ENCODE measurements at places on chromosomes 16 and 17.
A peak's percentile ranks its signal among the peaks of the same experiment; 100 is the strongest.

DNA sequence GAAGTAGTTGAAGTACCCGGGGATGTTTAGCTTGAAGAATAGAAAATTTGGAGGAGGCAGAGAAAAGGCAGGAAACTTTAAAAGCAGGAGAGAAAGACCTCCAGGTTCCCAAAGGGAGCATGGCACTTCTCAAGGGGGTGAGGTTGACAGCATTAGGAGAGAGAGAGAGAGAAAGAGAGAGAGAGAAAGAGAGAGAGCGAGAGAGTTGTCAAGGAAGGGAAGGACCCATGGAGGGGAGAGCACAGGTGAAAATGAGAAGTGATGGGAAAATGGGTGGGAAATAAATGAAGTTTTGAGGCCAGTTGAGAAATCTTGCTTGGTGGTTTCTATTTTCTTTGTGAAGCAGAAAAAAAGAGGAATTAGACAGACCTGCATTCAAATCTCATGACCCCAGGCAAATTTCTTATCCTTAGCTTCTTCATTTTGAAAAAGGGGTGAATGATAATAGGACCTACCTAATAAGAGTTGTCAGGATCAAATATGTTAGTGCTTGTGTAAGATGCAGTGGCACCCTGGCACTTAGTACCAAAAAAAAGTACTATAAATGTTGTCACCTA lies 24.0 kb downstream of the PRKCB start:
- no peak for DNase-seq

- no peak for DNase-seq
Observed at GRCh38 chr17:76275382-76276068, 10.4 kb downstream of the UBALD2 start.

DNA sequence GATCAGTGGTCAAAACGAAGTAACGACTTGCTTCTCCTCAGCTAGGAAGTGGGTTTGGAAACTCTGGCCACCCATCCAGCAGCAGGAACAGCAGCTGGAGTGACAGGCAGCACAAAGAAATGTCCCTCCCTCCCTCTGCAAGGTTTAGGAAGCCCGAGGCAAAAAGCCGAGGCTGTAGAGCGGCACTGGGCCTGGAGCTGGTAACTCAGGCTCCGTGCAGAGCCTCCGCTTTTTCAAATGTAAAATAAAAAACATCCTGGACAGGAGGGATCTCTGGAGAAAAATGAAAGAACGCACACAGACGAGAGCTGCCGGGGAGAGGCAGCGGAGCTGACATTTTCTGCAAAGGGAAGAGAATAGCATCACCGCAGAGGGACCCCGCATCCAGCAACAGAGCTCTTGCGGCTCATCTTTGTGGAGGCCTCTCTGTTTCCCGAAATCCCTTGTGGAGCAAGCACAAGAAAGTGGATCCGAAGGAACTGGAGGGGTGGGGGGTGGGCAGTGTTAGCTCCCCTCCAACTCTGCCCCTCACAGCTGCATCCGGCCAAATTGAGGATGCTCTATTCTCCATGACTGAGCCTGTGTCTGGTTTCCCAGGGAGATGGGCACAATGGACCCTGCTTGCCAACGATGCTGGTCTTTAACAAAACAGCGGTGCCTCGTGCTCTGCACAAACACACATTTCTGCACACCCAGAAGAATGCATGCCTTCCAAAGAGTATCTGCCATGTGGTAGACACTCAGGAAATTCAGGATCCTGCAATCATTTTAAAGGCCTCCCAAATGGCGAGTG lies 335.5 kb upstream of the ZFHX3 start:
- peak; percentile 13 for DNase-seq

GRCh38 chr17:62628831-62629555 lies 1.5 kb downstream of the MRC2 start:
- DNase-seq = peak; percentile 56

- DNase-seq = no peak
Observed at GRCh38 chr16:88194397-88195268, 188.1 kb upstream of the ZNF469 start.

GRCh38 chr17:16942141-16943031 lies 29.5 kb downstream of the TNFRSF13B start:
- no peak for DNase-seq

DNA sequence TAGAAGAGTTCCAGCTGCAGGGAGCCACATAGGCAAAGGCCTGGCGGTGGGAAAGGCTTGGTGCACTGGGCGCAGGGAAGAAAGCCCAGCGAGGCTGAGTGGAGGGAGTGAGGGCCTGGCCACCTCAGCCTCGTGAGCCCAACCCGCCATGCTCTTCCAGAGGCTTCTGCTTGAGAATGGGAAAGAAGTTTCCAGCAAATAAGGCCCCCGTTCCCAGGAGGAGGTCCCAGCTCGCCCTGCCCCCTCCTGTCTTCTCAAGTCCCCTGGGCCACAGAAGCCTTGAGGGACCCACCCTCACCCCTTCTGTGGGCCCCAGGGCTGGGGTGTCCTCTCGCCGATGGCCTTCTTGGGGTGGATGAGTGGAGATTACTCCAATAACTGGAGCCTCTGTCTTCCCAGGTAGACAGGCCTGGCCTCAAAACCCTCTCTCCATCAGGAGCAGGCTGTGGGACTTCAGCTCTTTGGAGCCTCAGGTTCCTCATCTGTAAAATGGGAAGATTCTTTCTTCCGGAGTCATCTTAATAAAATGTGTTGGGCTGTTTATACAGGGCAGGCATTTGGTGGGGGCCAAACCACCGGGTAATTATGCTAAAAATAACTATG lies 933 bp upstream of the SNN start:
- no peak for DNase-seq

DNA sequence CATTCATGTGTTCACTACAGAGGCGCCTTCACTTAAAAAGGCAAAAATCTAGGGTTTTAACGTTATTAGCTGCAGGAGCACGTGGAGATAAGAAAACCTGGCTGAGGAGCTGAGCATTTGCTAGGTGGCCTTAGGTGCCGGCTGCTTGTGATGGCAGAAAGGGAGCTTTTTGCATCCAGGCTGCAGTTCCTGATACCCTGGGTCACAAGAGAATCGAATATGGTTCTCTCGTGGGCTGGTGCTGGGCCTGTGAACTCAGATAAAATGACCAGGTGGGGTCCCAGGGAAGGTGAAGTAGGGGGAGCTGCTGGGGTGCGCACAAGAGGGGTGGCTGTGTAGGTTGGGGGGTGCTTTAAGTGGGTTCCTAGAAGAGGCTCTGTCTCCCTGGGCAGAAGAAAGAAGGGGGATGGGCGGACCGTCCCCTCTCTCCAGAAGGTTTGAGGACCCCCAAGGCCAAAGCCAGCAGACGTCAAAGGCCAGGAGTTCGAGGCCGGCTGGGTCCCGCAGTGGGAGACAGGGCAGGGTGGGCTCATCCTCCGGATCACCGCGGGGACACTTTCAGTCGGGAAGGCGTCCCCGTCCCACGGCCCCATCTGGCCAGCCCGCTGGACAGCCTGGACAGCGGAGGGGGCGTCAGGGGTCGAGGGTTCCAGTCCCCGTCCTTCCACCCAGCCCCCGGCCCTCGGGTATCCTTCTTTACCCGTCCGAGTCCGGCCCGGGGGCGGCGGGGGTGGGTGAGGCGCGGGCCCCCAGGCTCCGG lies 740 bp upstream of the CMIP start:
- peak; percentile 59 for DNase-seq

GRCh38 chr16:1712791-1713261 lies 6.8 kb downstream of the MAPK8IP3 start:
- DNase-seq = no peak

DNA sequence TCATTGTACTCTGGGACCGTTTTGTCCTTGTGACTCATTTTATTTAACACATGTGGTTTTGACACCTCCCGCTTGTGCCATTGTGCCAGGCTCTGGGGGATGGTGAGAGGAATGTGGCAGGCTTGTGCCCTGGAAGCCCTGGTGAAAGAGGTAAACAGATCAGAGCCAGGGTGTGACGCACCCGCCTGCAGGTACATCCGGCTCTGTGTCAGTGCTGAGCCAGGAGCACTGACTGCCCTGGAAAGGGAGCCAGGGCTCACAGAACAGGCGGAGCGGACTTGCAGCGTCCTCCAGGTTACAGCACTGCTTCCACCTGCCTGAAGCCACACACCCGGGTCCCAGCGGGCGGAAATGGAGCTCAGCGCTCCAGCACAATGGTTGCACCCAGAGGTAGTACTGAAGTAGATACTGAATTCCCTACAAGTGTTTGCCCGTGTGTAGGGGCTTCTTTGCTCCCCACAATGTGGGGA lies 30.6 kb downstream of the CDRT15 start:
- DNase-seq = no peak

DNA sequence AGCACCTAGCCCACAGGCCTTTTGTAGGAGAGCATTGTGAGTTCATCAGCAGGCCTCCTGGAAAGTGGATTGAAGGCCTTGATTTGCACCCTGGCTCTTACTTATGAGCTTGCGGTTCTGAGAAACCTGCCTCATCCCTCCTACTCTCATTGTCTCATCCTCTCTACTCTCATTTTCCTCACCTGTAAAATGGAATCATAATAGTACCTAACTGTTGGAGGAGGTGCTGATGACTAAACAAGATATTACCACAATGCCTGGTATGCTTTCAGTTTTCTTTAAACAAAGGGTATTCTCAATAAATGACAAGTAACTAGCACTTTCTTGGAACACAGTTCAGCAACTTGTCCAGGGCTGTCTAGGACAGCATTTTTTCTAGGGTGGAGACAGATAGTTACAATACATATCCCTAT lies 243.1 kb upstream of the MAF start:
- DNase-seq = no peak

GRCh38 chr17:81931189-81931556 lies 3.6 kb upstream of the MAFG start:
- no peak for DNase-seq

- no peak for DNase-seq
Observed at GRCh38 chr16:85187886-85188285, 75.6 kb upstream of the CIBAR2 start.

DNA sequence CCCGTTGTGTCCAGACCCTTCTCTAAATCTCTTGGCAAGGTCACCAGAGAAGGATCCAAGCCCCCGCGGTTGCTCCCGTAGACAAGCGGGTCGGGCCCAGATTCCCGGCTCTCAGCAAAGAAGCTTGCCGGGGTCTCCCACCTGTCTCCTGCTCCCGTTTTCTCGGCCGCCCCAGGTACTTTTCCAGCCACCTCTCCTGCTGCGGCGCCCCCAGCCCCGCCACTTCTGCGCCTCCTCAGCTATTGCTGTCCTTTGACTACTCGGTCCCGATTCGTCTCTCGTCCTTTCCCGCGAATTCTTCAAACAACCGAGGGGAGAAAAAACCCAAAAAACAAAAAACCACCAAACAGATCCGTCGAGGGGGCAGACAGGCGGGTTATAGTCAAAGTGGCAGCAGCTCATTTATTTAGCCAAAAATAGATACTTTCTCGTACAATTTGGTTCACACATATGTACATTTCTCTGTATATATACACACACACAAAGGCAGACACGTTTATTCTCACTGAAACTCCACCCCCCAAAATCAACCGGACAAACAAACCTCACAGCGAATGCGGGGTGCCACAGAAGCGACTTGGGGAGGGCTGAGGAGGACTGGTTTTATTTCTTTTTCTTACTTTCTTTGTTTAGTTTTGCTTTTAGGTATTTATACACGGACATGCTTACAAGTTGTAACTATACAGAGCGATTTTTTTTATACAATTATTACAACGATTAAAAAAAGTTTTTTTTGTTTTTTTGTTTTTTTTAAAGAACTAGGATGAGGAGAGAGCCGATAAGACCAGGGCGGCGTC lies 3.5 kb downstream of the IRX3 start:
- no peak for DNase-seq

DNA sequence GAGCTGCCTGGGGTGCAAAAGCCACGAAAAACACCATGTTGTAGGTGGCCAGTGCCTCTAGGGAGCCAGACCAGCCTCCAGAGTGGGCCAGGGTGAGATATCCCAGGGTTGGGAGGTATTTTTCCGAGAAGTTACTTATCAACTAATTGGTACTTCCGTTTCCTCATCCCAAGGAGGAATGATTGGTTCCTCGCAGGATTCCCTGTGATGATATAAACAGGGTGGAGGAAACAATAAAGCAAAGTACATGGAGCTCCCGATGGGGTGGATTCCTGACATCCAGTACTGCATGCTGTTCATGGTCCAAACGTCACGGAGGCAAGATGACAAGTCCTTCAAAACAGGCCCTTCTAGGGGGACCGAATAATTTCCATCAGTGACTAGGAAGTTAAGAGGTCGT lies 39.4 kb upstream of the FOXF1 start:
- DNase-seq = no peak

DNA sequence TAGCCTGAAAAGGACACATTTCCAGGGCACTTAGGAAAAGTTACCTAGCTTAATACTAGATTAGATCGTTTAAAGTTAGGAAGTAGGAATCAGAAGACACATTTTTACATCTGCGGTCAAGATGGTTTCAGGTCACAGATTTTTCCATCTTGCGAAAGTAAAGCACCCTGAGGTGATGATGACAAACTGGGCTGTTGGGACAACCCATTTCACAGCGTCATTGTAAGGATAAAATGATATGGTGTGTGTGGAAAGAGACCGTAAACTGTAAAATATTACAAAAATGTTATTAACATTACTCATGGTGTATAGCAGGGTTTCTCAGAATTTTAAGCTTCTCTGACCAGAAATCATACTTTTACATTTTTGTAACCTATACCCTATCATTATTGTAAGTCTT lies 10.1 kb upstream of the MAP2K6 start:
- no peak for DNase-seq

DNA sequence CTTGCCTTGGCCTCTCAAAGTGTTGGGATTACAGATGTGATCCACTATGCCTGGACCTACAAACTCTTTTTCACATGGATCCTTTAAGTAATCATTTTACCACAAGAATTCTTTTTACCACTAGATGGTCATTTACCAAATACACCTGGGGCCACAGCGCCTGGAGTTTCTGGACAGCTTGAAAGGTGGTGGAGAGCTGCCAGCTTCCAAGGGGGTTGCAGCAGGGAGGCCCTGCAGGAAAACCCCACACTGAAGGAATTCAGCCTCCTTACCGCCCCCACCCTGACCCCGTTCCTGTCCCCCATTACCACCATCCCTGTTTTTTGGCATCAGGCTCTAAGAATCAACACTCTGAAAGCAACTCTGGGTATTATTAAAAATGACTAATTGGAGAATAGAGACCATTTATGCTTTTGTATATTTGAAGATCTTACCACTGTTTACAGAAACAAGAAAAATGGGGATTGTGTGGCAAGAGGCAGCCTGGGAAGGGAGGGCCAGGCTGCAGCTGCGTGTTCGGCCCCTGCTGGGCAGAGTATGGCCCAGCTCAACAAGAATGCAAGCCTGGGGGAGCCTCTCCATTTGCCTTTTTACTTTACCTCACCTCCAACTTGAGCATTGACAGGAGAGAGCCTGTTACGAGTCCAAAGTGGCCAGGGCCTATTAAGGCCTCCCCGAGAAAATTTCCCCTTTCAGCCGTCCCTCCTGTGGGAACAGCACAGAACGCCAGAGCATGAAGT lies 209.9 kb downstream of the ZFHX3 start:
- DNase-seq = no peak

GRCh38 chr16:8677481-8677880 lies 3.1 kb downstream of the ABAT start:
- no peak for DNase-seq

Measured in nephron progenitor cell (in vitro differentiated cells).